Ureter (tissue), 1 donor: ENCODE measurements at places on chromosomes 5 and 9. TPM values are rescaled to one million over a fixed set of nuclear protein-coding genes. Genes with fewer than 3 reads are reported as not detected.
A peak's percentile ranks its signal among the peaks of the same experiment; 100 is the strongest.

SLC6A3 gene
- 0.57 TPM for total RNA-seq

- peak; percentile 79 for DNase-seq
These were observed 4.9 kb upstream of the C7 start for GRCh38 chr5:40904205-40904993.

DNA sequence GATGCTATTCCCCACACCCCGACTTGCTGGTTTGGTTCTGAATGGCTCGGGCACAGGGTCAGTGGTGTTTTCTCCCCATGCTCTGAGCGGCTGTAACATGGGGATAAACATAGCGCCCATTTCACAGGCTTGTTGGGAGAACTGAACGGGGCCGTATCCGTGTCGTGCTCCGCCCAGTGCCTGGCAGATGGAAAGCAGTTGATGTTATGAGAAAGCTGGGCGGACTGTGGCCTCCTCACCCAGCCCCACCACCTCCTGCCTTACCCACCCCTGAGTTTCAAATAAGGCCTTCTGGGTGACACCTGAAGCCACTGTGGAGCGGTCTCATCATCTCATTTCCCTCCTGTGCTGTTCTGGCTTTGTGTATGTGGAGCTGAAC is 14.5 kb downstream of the ORM2 start:
- no peak for DNase-seq

- peak; percentile 67 for DNase-seq
These were observed 70.5 kb downstream of the ERP44 start for GRCh38 chr9:100028201-100028784.

- DNase-seq: no peak
These were observed 29.2 kb downstream of the HSPA4 start for GRCh38 chr5:133081036-133081435.

DNA sequence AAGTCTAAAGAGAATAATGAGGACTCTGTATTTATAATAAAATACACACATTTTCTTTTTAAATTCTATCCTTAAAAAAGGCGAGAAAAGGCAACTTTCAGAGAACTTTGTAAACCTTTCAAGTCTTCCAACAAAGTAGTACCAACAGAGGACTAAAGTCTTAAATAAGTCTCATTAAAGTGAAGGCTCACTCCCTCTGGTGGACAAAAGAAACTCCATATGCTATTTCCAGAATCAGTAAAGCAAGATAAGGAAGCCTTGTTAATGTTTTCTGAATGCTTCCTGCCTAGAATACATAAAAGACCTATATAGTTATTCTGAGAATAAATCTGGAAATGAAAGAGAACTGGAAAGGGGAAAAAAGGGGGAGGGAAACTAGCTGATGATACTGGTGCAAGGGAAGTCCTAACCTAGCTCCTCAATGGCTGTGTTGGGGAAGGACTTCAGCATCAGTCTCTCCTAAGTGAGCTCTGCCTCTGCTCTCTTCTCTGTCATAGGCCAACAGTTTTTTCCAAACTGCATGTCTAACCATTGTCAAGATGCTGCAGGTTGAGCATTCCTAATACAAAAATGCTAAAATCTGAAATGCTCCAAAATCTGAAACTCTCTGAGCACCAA is 7.2 kb downstream of the HMGCS1 start:
- DNase-seq: no peak

DNA sequence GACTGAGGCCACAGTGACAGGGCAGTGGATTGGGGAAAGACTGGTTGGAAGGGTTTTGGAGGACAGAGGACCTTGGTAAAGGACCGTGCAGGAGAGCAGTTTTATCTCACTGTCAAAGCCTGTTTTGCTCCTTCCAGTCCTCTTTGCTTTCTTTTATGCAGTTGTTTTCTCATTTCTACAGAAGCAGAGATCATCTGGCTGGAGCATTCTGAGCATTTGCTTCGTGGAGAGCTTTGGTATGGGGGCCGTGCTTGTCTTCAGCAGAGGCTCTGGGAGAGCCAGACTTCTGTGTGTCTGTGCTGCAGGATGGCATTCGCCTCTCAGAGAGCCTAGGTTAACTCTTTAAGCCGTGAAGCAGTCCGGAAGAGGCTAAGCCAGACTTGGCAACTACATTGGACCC is 171.8 kb upstream of the TUT7 start:
- DNase-seq: no peak

GRCh38 chr5:147887026-147887627 is 8.6 kb downstream of the SCGB3A2 start:
- no peak for DNase-seq

- no peak for DNase-seq
These were observed 12.2 kb upstream of the CLPTM1L start for GRCh38 chr5:1356873-1357787.

DNA sequence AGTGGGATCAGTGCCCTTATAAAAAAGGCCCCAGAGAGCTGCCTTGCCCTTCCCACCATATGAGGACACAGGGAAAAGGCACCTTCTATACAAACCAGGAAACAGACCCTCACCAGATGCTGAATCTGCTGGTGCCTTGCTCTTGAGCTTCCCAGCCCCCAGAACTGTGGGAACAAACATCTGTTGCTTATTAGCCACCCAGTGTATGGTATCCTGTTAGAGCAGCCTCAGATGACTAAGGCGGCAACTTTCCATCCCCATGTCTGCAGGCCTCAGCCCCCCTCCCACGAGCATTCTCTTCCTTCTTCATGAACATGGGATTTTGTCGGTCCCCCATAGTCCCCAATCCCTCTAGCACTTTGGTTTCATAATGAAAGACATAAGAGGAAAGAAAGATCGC is 202.5 kb upstream of the GAS1 start:
- no peak for DNase-seq

GRCh38 chr9:11933926-11934325 is 759.3 kb upstream of the TYRP1 start:
- no peak for DNase-seq

- DNase-seq: no peak
These were observed 85.8 kb downstream of the MRPS27 start for GRCh38 chr5:72234265-72234700.
